ENCODE measurements at places on chromosomes 2 and 18.

- no peak for DNase-seq
Observed at GRCh38 chr2:157233506-157233905, 24.0 kb upstream of the GALNT5 start.

DNA sequence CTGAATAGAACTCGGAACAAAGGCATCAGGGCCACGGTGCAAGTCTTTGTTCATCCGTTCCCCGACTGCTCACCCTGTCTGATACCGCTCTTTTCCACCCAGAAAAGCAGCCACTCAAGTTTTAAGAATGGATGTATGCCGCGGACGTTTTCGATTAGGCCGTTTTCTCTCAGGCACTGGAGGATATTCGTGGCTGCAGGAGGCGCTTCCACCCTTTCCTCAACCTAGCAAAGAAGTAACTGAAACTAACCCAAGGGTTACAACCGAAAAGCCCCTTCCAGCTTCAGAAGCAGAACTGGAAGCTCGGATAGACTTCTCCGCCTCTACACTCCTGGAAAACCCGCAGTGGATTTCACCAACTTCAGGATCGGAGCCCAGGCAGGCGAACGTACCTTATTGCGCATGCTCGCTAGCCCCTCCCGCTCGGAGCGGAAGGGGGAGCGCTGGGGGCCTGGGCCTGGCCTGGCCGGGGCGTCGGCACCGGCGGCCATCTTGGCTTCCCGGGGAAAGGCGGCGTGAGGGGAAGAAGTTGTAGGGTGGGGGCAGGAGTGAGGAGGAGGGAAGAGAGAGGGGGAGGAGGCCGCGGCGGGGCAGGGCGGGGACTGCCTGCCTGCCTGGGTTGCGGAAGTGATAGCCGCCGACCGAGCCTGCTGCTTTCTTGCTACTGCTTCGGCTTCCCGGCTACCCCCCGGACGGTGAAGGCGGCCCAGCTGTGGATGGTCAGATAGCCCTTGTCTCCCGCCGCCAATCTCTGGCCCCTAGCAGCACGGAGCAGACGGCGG is at the start of gene ACTR3:
Gene ACTR3 (plus strand): TSS at position 619 of the 782 bp plus-strand sequence. CDS start 191 bp downstream, outside the sequence.
- peak; percentile 99 for DNase-seq

- DNase-seq: no peak
Observed at GRCh38 chr2:74528600-74529356, 728 bp downstream of the AUP1 start.

GRCh38 chr2:231104115-231104713 is 20.6 kb downstream of the HTR2B start:
- DNase-seq: no peak

GRCh38 chr18:75089748-75090327 is 119.1 kb downstream of the PTGR3 start:
- DNase-seq: no peak

DNA sequence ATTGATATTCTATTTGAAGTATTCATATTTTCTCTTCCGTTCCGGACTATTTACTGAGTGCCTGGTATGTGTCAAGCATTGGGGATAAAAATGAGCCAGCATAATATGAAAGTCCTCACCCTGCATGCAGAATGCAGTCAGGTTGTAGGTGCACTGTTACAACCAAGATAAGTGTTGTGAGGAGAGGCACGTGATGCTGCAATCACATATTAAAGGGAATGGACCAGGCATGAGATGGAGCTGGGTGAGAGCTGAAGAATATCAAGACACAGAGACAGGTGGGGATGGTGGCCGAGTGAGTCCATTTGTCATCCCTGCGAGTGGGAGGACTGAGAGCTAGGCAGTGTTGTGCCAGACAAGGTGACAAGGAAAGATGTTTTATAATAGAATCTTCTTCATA is 52.3 kb downstream of the MFSD6 start:
- no peak for DNase-seq

GRCh38 chr2:105269426-105269825 is 27.9 kb downstream of the GPR45 start:
- no peak for DNase-seq

DNA sequence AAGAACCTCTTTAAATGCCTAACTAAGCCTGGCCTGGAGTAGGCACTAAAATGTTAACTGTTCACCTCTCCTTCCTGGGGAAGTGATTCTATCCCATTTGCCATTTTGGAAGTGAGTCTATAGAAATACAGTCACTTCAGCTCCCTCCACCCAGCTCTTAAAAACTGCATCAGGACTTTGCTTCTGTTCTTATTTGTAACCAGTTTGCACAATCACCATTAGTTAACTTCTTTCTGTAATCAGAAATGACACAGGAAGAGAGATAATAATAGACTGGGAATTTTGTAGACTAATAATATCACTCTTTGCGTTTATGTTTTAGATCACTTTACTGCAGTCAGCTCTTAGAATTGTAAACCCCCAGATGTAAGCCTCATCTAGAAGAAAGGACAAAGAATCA is 16.0 kb upstream of the MARCO start:
- no peak for DNase-seq

- no peak for DNase-seq
Observed at GRCh38 chr2:48482769-48483168, 47.2 kb upstream of the STON1 start.

- DNase-seq: no peak
Observed at GRCh38 chr18:354003-354402, 86.2 kb upstream of the THOC1 start.

DNA sequence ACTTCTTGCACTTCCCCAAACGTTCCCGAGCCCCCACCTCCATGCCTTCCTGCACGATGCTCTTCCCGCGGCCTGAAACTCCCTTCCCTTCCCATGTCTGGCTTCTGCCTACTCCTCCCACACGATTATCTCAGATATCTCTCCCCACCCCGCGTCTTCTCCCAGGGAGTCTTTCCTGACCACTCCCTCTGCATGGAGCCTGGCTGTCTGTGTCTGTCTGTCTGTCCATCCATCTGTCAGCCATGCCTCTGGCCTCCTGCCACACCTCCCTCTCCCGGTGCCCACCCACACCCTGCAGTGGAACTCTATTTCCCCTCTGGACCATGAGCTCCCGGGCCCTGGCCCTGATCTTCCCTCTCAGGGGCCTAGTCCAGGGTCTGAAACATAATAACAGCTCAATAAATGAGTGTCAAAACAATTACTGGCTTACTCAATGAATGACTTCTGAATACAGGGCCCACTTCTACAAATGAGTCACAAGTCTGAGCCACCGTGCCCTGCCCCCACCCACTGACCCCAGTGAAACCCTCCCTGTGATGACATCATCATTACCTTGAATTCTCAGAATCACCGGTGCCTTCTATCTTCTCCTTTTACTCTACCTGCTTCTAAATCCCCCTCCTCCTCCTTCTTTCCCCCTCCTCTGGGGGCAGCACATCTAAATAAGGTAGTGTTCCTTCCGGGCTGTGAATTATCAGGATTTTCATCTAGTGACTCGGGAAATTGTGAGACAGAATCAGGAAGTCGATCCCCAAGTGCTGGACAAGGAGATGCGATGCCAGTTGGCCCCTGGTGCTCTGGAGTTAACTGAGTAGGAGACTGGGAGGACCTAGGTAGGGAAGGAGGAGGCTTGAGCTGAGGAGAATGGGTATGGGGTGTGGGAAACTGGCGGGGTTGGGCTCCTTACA is 46.1 kb upstream of the PLB1 start:
- no peak for DNase-seq

DNA sequence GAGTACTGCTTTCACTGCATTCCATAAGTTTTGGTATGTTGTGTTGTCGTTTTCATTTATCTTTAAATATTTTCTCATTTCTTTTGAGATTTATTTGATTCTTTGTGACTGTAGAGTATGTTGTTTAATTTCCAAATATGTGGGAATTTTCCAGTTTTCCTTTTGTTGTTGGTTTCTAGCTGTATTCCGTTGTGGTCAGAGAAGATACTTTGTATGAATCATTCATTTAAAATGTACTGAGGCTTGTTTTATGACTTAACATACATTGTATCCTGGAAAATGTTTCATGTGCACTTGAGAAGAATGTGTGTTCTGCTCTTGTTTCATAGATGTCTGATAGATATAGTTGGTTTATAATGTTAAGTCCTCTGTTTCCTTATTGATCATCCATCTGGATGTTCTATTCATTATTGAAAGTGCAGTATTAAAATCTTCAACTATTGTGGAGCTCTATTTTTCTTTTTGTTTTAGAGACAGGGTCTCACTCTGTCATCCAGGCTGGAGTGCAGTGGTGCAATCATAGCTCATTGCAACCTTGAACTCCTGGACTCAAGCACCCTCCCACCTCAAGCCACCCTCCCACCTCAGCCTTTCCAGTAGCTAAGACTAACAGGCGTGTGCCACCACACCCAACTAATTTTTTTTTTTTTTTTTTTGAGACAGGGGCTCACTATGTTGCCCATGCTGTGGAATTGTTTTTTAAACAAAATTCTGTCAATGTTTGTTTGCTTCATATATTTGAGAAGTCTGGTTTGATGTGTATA is 96.8 kb downstream of the TAF4B start:
- DNase-seq: no peak

DNA sequence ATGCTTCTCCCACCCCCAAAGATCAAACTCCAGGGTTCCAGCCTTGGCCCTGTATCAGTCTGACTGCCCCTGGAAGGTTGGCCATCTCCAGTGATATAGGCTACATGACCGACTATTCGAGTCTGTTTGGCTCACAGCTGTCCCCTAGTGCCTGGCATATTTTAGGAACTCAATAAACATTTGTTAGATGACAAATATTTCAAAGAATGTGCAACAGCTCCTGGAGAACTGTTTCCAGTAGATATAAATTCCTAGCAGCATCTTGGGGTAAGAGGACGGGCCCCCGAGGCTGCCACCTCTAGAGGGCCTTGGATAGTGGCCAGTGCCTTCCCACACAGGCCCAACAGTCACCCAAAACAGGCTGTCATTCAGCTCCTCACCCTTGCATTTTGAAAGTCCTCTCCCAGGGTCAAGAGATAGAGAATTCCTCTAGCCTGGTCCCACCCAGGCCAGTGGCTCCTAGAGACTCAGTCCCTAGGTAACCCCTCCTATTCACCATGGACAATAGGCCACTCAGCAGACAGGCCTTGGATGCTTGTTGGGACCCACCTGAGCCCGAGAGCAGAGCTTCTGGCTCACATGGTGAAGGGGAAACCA is 45.1 kb upstream of the ATP6V1B1 start:
- DNase-seq: no peak

DNA sequence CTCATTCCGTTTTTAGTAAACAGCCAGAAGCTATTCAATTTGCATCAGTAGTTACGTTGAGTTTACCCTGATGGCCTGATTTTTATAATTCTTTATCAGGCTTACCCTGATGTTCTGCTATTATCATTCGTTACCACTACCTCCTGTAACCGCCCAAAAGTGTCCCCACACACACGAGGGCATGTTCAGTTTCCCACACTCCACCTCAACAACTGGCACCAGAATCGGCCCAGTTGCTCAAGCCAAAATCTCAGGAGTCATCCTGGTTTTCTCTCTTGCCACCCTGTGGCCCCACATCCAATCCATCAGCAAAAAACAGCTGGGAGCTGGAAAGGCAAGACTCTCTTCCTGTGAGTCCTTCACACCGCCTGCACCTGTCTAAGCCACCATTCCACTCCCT is 102.9 kb upstream of the RAB6C start:
- DNase-seq: no peak

DNA sequence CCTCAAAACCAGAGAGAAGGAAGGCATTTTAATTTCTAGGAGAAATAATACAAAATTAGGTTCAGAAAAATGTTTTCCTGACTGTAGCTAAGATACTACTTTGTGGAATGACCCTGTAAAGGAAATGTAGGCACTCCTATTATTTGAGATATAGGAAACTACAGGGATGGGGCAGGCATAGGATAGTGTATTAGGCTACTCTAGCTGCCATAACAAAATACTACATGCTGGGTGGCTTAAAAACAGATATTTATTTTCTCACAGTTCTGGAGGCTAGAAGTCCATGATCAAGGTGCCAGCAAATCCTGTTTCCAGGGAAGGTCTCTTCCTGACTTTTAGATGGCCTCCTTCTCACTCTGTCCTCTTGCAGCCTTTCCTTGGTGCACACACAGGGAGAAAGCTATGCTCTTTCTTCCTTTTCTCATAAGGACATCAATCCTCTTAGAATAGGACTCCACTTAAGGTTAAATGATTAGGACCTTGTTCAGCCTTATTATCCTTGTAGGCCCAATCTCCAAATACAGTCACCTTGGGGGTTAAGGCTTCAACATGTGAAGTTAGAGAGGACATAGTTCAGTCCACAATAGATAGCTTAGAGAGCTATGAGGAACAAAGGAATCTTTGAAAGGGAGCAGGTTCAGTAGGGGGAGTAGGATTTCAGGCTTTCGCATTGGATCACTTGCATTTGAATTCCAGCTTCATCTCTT is 14.0 kb upstream of the CAVIN2 start:
- DNase-seq: no peak

GRCh38 chr18:59015531-59016152 is 124.0 kb upstream of the SEC11C start:
- DNase-seq: no peak

DNA sequence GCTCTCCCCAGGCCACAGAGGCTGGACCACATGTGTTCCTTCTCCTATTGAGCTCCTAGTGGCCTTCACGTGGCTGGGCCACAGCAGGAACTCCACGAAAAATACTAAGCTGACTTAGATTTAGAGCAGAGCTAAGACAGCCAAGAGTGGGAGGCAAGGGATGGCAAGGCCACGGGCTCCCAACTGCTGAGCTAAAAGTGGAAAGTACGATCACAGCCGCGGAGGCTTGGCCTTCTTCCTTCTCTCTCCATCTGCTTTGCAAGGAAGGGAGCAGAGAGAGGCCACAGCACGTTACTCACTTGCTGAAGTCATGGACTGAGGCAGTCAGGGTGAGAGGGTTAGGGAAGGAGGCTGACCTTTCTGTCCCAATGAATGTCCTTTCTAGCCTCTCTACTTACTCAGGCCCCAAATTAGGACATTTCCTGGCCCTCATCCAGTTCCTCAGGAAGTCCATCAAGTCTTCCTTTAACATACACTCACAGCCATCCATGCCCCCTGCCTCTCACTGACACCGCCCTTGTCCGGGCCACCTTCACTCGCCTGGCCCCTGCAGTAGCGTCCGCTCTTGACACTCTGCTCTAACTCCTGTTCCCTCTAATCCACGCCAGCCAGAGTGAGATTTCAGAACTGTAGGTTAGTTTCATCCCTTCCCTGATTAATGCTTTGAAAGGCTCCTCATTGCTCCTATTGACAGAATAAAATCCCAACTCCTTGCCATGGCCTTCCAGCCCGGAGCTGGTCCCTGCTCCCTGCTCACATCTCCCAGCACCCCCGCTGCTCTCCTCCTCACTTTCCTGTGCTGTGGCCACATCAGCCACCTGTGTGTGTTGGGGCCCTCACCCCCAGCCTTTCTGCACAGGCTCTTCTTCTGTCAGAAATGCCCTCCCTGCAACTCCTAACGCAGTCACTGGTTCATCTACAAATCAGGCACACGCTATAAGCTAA is 204.2 kb downstream of the CYP26B1 start:
- no peak for DNase-seq

GRCh38 chr18:37065254-37065653 is 236.3 kb downstream of the KIAA1328 start:
- DNase-seq: no peak

DNA sequence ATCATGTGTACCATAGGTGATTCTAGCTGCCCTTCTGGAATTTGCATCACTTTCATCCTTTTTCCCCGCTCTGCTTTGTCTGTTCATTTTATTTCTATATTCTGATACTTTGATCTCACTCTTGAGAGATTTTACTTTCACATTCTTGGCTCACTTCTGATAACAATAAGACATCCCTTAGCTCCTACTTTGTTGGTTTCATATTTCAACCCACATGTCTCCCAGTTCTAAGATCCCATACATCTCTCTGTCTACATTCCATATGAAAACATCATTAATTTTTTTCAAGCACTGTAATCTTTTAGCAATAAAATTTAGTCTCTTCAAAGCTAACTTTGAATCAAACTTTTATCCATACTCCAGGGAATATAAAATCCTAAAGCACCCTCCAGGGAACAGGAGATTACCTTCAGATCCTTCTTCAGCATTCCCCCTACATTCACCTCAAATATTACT is 75.6 kb downstream of the COL3A1 start:
- DNase-seq: no peak

GRCh38 chr2:165618806-165619205 is 149.3 kb downstream of the CSRNP3 start:
- DNase-seq: no peak
